SHP77 (cell line): ENCODE measurements at places on chromosomes 16 and 17.

GRCh38 chr16:86683441-86684194 lies 105.3 kb downstream of the FOXL1 start:
- DNase-seq: no peak

DNA sequence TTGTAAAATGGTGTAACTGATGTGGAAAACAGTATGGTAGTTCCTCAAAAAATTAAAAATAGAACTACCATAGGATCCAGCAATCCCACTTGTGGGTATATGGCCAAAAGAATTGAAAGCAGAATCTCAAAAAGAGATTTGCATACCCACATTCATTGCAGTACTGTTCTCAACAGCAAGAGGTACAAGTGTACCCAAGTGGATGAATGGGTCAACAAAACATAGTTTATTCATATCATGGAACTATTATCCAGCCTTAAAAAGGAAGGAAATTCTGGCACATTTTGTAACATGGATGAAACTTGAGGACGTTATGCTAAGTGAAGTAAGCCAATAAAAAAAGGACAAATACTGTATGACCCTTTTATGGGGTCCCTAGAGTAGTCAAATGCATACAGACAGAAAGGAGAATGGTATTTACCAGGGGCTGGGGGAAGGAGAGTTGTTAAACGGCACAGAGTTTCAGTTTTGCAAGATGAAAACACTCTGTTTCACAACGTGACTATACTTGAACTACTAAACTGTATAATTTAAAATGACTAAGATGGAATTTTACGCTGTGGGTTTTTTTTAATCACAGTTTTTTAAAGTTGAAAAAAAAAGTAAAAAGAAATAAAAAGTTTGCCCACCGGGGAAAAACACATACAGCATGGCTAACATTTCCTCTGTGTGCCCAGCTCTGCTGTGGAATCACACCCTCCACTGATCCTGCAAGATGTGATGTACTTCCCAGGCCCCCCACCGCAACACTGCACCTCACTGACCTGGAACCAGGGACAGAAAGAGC lies 6.1 kb downstream of the TVP23A start:
- DNase-seq: no peak

DNA sequence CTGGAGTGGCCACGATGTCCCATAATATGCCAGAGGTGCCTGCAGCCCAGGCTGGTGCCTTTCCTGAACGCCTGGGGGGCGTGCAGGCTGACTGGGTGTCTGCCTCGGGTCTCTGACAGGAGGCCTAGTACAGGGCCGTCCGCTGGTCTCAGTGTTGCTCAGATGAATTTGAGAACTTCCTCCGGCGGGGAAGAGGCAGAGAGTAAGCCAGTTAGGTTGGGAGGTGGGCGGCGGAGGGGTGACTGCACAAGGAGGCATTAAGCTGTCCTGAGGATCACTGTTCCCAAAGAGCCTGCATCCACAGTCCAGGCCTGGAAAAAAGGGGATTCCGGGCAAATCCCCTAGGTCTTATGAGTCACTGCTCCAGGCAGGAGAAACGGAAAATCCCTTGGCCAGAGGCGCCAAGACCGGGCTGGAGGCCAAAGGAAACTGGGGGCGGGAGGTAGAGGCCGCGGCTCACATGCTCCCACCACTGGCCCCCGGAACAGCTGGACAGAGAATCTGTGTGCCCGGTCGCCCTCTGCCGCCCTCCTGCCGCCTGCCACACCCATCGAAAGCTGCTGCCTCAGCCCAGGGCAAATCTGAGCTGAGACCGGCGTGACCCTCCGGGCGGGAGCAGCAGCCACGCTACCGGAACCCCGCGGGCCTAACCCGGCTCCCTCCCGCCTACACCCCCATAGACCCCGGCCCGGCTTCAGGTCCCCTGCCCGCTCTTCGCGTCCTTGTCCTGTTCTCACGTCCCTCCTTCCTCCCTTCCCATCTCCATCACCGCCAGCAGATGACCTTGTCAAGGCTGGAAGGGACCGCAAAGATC lies 1.2 kb downstream of the TRIM47 start:
- DNase-seq: peak; percentile 72

GRCh38 chr16:67965668-67966548 lies 2.5 kb downstream of the SLC12A4 start:
- no peak for DNase-seq

GRCh38 chr17:49715216-49715615 lies 7.5 kb upstream of the SLC35B1 start:
- no peak for DNase-seq

DNA sequence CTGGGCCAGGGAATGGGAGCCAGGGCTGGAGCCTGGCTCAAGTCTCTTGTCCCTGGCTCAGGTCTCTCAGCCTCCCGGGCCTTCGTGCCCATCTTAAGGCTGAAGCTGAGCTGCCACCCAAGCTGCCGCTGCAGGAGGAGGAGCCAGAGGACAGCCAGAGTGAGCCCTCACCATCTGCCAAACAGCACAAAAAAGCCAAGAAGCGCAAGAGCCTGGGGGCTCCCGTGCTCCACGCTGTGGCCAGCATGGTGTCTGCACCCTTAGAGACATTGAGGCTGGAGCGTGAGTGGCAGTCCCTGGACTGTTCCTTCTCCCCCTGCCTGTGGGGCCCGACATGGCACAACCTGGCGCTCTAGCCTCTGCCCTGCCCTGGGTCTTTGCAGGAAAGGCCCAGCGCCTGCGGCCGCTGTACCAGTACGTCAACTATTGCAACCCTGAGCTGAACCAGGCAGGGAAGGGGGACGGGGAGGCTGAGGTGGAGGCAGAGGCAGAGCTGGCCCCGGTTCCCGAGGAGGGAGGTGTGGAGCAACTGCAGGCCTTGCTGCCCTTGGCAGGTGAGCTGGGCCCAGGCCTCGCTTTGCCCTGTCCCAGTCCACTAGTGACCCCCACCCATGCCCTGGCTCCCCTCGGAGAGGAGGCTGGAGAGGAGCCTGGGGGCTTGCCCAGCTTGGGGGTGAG lies 1.3 kb downstream of the C16orf86 start:
- peak; percentile 96 for DNase-seq

DNA sequence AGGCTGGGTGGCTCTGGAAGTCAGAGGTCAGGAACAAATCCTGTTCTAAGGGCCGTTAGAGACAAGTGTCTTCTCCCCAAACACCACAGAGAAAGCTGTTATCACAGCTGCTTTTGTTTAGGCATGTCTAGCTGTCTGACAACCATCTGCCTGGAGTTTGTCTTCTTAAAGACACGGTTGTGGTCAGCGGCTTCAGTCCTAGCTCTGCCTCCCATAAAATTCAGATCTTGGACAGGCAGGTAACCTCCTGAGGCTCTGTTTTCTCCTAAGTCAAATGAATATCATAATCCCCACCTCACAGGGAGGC lies 2.3 kb upstream of the ITGA3 start:
- DNase-seq: peak; percentile 25
